ENCODE measurements at places on chromosomes 11 and 22. TPM values are rescaled to one million over a fixed set of nuclear protein-coding genes. Genes with fewer than 3 reads are reported as not detected.

GRCh38 chr11:78995171-78995570 is 420.5 kb upstream of the NARS2 start:
- no peaks in the 10 kb centered on the region for H3K4me1 ChIP-seq
- DNase-seq = no peak
- peaks cover 4% of the 10 kb centered on the region for H3K27me3 ChIP-seq

- H3K27ac ChIP-seq = peak within 1 kb of the TSS; percentile 94
- DNase-seq = peak; percentile 85
- H3K4me1 ChIP-seq = peaks cover 46% of the 10 kb centered on the region
- peak within 1 kb of the TSS; percentile 75 for H3K4me3 ChIP-seq
These were observed at the start of gene NUP160 for GRCh38 chr11:47847892-47848699. NUP160 (minus strand) TSS chr11:47848350; CDS start chr11:47848318, 32 bp downstream.

- H3K27me3 ChIP-seq = peaks cover 17% of the 10 kb centered on the region
- H3K36me3 ChIP-seq = no peaks in the 10 kb centered on the region
- H3K4me3 ChIP-seq = no peak overlapping the region
- no peak overlapping the region for H3K27ac ChIP-seq
- no peak for DNase-seq
These were observed 470.5 kb upstream of the CADM1 start for GRCh38 chr11:115974703-115975102.

DNA sequence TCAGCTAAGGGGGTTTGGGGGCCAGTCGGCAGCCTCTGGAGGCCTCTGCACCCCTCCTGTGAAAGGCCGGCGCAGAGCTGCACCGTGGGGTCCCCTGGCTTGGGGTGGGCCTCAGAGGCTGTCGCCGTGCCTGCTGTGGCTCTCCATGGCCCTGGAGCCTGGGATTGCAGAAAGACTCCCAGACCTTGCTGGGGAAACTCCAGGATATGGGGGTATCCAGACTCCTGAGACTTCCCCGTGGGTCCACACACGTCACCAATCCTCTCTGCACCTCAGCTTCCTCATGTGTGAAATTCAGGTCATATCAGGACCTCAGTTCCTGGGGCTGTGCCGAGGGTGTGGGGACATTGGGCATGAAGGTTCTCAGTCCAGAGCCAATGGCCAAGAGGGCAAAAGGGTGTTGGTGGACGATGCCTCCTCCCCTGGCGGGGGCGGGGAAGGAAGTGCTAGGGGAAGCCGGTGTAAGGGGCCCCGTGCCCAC is 97.1 kb downstream of the KCNQ1 start:
- no peaks in the 10 kb centered on the region for H3K36me3 ChIP-seq
- no peak overlapping the region for H3K27ac ChIP-seq
- no peak for DNase-seq
- H3K27me3 ChIP-seq = no peaks in the 10 kb centered on the region
- H3K4me1 ChIP-seq = no peaks in the 10 kb centered on the region
- H3K4me3 ChIP-seq = no peak overlapping the region

- no peak overlapping the region for H3K27ac ChIP-seq
- no peak overlapping the region for H3K4me3 ChIP-seq
- no peaks in the 10 kb centered on the region for H3K36me3 ChIP-seq
- H3K27me3 ChIP-seq = no peaks in the 10 kb centered on the region
- peaks cover 12% of the 10 kb centered on the region for H3K4me1 ChIP-seq
- DNase-seq = no peak
These were observed 13.0 kb upstream of the TEF start for GRCh38 chr22:41368543-41369423.

OR51B5 gene
- total RNA-seq = not detected

APOL4 gene
- total RNA-seq = not detected

FAM227A gene
- 0.91 TPM for total RNA-seq

Measured in CD4-positive, alpha-beta T cell (primary cell).